ENCODE measurements at places on chromosomes 11 and 22. TPM values are rescaled to one million over a fixed set of nuclear protein-coding genes. Genes with fewer than 3 reads are reported as not detected.

DNA sequence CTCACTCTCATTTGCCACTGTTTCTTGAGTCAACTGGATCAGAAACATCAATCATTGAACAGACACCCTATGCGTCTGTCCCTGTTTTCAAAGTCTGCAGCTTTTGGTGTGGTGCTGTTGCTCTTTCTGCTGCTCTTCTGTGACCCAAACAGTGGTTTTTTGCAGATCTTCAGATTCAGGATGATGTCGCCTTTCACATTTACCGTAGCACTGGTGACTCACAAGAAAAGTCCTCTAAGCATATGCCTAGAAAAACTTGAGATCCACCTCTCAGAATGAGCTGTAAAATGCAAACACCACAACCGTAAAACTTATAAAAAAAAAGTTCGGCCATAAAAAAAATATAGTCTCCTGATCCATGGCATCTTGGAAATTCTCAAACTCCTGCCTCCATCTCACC is 400.4 kb downstream of the NTM start:
- no peak for DNase-seq
- no peaks in the 10 kb centered on the region for H3K36me3 ChIP-seq
- H3K4me3 ChIP-seq = no peak overlapping the region
- H3K27ac ChIP-seq = no peak overlapping the region
- peaks cover 41% of the 10 kb centered on the region for H3K27me3 ChIP-seq

- DNase-seq = no peak
- H3K4me3 ChIP-seq = no peak overlapping the region
- no peaks in the 10 kb centered on the region for H3K4me1 ChIP-seq
- no peaks in the 10 kb centered on the region for H3K36me3 ChIP-seq
- no peak overlapping the region for H3K27ac ChIP-seq
Observed at GRCh38 chr11:115672412-115672811, 168.2 kb upstream of the CADM1 start.

Gene GNAZ
- 14.4 TPM for total RNA-seq

DNA sequence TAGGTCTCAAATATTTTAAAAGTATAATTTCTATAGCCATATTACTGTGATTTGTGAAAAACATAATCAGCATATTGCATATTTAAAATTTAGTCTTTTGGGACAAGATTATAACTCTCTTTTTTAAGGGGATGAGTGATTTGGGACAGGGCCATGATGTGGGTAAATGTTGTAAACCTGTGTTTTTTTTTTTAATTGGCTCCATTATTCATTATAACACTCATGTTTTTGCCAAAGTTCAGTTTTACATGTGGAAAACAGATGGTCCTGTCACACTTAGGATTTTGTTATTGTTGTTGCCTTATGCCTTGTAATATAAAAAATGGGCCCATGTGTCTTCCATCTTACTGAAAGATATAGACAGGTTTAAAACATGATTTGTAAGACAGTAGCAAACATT is 1413.5 kb upstream of the RAG2 start:
- H3K27ac ChIP-seq = no peak overlapping the region
- H3K4me1 ChIP-seq = no peaks in the 10 kb centered on the region
- no peak overlapping the region for H3K4me3 ChIP-seq
- H3K36me3 ChIP-seq = no peaks in the 10 kb centered on the region

GRCh38 chr11:122202951-122203456 is 87.0 kb upstream of the BLID start:
- H3K4me1 ChIP-seq = peaks cover 40% of the 10 kb centered on the region
- DNase-seq = peak; percentile 95
- H3K27me3 ChIP-seq = no peaks in the 10 kb centered on the region

Gene DNAJC4
- total RNA-seq = 25.4 TPM

Gene MMP11
- 2.4 TPM for total RNA-seq

- no peaks in the 10 kb centered on the region for H3K4me1 ChIP-seq
- DNase-seq = peak; percentile 20
- peaks cover 53% of the 10 kb centered on the region for H3K36me3 ChIP-seq
- H3K27ac ChIP-seq = no peak overlapping the region
- H3K4me3 ChIP-seq = no peak overlapping the region
Observed at GRCh38 chr11:108713076-108713790, 48.4 kb downstream of the DDX10 start.
